Pericardium fibroblast (primary cell): ENCODE measurements at places on chromosomes 3 and 15. TPM values are rescaled to one million over a fixed set of nuclear protein-coding genes. Genes with fewer than 3 reads are reported as not detected.

The CYP1A2 gene
- not detected in 2 replicates for total RNA-seq

The ERICH6 gene
- not detected in 2 replicates for total RNA-seq

The ATP10A gene
- 4.0 and 20.8 TPM in 2 replicates for total RNA-seq

The PTX3 gene
- 1,042 and 2,456 TPM in 2 replicates for total RNA-seq

The DNAH12 gene
- total RNA-seq, result not detected in 2 replicates

The LRTM1 gene
- not detected in 2 replicates for total RNA-seq

The SELENOT gene
- total RNA-seq, result 66.7 and 76.8 TPM in 2 replicates

The CD86 gene
- total RNA-seq, result not detected in 2 replicates

The GAP43 gene
- total RNA-seq, result under 0.01 TPM in 1 of 2 replicates, not detected in the other
